Spleen (tissue), 13 donors: ENCODE measurements at places on chromosomes 12 and 14.
A peak's percentile ranks its signal among the peaks of the same experiment; 100 is the strongest.

- peak; percentile 54 for DNase-seq
These were observed 834.7 kb downstream of the FLRT2 start for GRCh38 chr14:86364634-86365033.

GRCh38 chr12:47754126-47754525, 4.6 kb downstream of the RAPGEF3 start:
- no peak for DNase-seq

- DNase-seq = no peak
These were observed 9.7 kb downstream of the NAP1L1 start for GRCh38 chr12:76074701-76075336.

DNA sequence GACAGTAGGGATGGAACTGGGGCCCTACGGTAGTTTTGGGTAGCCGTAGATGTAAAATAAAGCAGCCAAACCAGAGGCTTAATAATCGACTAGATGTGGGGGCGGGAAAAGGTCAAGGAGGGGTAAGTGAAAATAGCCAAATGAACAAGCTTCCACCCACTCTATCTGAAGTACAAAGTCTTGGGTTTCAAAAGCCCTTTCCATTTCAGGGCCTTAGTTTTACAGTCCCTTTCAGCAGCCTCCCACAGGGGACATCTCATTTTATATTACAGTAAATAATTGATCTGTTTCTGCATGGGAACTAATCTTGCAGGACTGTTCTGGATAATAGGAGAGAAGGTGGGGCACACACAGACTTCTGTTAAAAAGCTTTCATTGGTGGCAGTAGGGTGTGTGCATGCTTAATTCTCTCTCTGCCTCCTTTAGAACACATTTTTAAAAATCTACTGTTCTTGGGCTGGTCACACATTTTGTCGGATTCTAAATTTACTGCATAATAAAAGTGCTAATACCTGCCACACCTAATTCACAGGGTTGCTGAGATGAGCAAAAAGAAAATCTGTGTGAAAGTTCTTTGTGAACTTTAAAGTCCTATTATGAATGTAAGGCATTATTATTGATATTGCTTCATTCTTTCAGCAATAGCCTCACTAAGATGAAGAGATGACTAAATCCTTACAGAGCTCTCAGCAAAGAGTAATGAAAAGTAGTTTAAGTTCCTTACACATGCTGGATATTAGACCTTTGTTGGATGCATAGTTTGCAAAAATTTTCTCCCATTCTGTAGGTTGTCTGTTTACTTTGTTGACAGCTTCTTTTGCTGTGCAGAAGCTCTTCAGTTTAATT, 104.6 kb downstream of the ITPR2 start:
- DNase-seq = no peak

DNA sequence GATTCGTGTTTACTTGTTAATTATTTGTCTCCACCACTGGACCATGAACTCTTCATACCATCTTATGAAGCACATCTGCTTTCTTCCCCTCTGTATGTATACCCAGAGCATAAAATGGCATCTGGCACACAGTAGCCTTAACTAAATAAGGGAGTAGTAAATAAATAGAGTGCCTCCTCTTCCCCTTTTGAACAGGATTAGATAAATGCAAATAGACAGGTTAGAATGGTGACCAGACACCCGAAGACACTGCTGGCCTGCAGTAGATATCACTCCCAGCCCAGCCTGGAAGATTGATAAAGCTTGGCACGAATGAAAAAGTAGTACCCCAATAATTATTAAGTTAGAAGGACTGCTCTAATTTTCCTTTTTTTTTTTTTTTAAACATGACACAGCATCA, 6.9 kb downstream of the GALNT4 start:
- DNase-seq = no peak

DNA sequence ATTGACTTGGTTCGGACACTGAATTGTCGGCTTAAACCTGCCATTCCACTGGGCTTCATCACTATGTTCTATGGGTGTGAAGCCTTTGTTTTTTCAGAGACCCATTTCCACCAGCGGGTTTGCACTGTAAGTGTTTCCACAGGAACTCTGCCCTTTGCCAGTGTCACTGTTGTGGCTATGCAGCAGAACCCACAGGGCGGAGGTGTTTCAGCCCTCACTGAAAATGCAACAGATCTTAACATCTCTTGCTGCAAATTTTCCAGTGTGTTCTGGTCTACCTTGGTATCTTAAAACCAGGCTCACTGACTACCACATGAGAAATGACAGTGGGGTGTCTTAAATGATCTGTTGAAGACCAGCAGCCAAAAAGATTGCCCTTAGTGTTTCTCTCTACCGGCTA, 21.1 kb downstream of the PRKCH start:
- DNase-seq = peak; percentile 81

- no peak for DNase-seq
These were observed 3.4 kb downstream of the CYP46A1 start for GRCh38 chr14:99687284-99688209.
